ENCODE measurements at places on chromosomes 13 and 19.

- no peak for DNase-seq
Measured at GRCh38 chr19:50580970-50581634, 12.9 kb upstream of the LRRC4B start.

GRCh38 chr13:75440100-75440499 is 41.9 kb downstream of the TBC1D4 start:
- no peak for DNase-seq

DNA sequence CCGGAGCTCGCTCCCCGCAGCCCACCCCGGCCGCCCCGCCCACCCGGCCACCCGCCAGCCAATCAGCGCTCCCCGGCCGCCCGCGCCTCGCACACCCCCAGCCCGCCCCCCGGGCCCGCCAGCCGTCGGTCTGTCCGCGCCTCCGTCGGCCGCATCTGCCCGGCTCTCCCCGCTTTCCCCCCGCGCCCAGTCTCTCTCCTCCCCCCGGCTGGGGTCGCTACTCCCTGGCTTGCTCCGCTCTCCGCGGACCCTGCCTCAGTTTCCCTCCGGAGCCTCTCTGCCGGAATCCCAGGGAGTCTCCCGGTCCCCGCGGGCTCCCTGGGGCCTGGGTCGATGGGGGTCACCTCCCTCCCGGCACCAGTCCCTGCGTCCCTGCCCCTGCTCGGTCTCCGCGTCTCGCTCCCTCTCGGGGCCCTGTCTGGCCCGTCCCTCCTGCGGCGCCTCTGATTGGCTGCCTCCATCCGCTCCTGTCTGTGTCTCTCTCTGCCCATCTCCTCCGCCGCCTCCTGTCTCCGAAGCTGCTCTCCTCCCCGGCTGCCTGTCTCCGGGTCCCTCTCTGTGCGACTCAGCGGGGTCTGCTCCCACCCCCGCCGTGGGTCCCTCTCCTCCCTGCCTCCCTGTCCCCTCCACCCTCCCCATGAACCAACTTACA is 484 bp downstream of the IL11 start:
- DNase-seq, result no peak

DNA sequence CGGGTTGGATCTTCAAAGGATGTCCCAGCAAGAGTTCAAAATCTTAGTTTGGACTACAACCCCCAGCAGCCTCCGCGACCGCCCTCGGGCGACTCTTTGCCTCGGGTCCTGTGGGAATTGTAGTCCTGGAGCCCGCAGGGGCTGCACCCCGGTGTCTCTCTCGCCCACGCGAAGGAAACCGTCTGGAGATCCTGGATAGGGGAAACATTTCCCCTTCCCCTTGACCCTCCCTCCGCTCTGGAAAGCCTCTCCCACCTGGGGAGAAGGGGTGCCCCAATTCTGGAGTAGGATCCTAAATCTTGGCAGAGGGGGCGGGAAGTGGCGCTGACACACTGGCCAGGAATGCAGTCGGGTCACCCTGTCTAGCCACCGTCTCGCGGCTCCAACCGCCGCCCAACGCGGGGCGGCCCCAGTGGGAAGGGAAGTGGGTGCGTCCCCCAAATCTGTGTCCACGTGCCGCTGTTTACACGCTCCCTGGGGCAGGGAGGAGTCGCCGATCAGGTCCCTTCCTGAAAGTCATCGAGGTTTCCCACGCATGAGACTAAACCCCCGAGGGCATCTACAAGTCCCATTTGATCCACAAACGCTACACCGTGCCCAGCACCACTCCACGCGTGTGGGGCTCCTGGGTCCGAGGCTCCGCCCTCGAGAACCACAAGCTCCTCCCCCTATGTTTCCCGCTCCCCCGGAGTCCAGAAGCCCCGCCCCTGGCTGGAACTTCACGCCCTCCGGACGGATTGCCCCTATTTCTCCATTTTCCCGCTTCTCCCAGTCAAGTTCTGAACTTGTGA is 761 bp upstream of the PPP1R13L start:
- peak; percentile 77 for DNase-seq

DNA sequence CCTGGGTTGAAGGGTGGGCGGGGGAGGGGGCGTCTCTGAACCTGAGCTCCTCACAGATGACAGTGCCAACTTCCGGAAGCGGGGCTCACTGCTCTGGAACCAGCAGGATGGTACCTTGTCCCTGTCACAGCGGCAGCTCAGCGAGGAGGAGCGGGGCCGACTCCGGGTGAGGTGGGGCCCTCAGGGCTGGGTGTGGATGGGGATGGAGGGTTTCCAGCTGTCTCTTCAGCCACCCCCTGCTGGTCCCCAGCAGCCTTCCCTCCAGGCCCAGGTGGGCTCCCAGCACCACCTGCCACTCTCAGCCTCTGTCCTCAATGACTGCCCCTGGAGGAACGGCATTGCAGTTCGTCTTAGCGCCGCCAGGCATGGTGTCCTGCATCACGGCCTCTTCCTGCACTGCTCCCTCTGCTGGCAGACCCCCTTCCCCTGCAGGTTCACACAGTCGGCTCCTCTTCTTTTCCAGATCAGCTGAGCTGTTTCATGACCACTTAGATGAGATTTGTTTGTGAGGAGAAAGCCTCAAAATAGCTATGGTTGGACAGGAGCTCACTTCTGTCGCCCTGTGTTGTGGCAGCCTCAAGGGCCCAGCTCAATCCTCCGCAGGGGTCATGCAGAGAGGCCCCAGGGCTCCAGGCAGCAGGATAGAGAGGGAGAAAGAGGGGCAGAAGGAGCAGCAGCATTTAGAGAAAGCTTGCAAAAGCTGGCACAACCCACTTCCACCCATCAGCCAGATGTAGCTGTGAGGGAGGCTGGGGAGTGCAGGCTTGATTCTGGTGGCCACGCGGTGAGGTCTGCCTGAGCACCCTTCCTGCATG is 2.5 kb upstream of the GARIN5A start:
- no peak for DNase-seq

GRCh38 chr19:4776436-4777211 is 14.9 kb upstream of the FEM1A start:
- DNase-seq, result no peak

GRCh38 chr13:96540670-96541069 is 450.8 kb downstream of the HS6ST3 start:
- no peak for DNase-seq

- no peak for DNase-seq
Measured at GRCh38 chr19:28665748-28666147, 547.2 kb downstream of the UQCRFS1 start.

GRCh38 chr13:61685682-61686012 is 270.0 kb upstream of the PCDH20 start:
- no peak for DNase-seq

- DNase-seq, result no peak
Measured at GRCh38 chr19:51830274-51830673, 35.3 kb downstream of the FPR3 start.
